NCI-H187 treated with DMSO at 0.1 percent for 48 hours (cell line): ENCODE measurements at places on chromosomes 13 and 19.

GRCh38 chr13:49052813-49053212 lies 77.1 kb downstream of the FNDC3A start:
- no peak for DNase-seq

DNA sequence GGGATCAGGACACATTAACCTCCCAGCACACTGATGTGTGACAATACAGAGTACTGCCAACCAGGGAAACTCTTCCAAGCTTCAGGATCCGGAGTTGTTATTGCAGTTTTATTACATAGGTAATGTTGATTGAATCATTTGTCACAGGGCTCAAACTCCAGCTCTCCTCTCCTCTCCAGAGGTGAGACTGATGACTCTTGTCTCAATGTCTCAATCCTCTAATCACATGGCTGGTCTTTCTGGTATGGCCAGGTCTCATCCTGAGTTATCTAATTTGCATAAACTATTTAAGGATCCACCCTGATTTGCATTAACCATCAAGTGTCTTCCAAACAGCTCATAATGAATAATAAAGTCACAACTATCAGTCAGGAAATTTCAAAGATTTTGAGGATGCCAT lies 522.6 kb upstream of the PCDH9 start:
- DNase-seq: no peak

DNA sequence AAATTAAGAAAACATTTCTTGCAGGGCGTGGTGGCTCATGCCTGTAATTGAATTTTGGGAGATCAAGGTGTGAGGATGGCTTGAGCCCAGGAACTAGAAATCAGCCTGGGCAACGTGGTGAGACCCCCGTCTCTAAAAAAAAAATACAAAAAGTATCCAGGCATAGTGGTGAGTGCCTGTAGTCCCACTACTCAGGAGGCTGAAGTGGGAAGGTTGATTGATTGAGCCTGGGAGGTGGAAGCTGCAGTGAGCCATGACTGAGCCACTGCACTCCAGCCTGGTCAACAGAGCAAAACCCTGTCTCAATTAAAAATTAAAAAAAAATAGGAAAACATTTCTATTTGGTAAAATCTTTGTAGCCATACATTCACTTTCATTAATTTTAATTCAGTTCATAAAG lies 526.5 kb downstream of the PCDH9 start:
- DNase-seq: no peak

DNA sequence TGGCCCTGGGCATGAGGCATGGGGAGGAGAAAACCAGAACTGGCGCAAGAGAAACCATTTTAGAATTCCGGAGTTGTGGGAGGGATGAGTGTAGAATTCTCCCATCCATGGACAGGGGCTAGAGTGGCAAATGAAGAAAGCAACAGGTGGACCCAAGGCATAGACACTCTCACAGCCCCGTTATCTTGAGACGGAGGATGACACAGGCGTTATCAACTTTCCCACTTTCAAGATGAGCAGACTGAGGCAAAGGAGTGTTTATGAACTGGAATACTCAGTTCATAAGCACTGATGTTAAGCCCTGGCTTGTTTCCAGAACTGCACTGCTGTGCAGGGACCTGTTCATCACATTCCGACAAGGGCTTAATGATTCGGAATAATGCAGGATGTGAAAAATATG lies 1.1 kb upstream of the GTF3A start:
- DNase-seq: no peak

DNA sequence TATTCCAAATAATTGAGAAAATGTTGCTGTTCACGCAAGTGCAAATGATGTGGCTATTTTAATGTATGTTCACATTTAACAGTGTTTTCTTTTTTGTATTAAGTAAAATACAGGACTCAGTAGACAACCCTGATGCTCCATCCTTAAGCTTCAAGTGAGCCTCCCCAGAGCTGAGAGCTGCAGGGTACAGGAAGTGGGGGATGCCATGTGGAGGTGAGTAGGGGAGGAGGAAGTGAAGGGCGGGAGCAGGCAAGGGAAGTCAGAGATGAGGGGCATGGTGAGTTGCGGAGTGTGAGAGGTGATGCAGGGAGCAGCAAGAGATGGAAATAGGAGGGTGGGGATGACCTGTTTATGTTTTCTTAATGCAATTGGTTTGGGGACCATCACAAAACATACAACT lies 711.0 kb downstream of the UQCRFS1 start:
- DNase-seq: no peak

GRCh38 chr13:87536499-87536898 lies 134.7 kb upstream of the SLITRK5 start:
- no peak for DNase-seq

DNA sequence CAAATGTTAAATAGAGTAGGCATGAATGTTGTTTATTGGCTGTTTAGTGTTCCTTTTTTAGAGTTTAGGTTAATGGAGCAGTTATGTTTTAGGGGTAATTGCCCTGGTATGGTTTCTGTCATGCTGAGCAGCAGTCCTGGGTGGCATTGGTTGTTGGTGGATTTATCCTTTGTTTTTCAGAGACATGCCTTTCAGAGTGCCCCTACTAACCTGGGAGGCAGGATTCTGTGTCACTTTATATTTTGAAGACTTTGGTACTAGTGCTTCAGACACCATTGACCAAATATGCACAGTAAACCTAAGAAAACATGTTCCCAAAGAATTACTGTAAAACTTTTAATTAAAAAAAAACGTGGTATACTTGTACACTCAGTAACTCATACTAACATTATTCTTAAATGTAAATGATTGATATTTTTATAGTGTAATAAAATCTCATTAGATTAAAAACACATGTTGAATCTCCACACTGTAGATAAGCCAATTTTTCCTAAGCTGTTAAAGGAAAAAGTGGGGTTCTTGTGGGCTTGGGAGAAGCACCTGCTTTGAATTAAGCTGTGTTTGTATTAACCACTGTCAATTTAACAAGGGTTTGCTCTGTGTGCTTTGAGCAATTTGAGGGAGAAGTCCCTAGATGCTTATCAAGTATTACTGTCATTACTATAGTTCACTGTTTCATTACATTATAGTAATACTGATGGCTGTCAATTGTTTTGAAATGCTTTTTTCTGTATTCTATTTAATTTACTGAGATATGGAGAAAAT lies 133.2 kb downstream of the LMO7 start:
- DNase-seq: no peak

- no peak for DNase-seq
Observed at GRCh38 chr19:13599681-13600080, 93.4 kb upstream of the CACNA1A start.
